HCEC 1CT (cell line): ENCODE measurements at places on chromosomes 1 and 21.

- DNase-seq: peak; percentile 16
Observed at GRCh38 chr21:46661211-46661625, 25.7 kb downstream of the PRMT2 start.

DNA sequence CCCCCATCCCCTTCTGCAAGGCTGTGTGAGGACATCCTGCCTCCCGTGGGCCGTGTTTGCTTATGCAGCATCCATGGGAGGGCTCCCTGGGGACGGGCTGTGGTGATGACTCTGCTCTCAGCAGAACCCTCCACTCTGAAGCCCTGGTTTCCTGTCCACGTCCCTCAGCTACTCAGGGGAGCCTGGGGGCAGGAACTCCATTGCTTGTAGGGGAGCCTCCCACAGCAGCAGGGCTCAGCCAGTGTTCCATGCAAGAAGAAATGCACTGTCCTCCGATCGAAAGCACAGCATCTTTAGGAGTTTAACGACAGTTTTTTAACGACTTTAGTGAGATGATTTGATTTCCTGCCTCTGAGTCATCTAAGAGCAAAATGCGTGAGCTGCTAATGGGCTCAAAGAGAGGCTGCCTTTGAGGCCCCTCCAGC is 8.3 kb upstream of the KCNAB2 start:
- DNase-seq: peak; percentile 3

DNA sequence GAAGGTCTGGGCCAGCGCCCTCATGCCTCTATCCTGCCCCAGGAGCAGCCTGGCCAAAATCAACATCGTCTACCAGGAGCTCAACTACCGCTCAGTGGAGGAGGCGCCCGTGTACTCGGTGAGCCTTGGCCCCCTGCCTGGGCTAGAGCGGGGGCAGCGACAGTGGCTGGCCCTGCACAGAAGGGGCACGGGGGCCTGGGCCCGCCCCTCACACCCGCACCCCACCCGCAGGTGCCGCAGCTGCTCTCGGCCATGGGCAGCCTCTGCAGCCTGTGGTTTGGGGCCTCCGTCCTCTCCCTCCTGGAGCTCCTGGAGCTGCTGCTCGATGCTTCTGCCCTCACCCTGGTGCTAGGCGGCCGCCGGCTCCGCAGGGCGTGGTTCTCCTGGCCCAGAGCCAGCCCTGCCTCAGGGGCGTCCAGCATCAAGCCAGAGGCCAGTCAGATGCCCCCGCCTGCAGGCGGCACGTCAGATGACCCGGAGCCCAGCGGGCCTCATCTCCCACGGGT is 10.8 kb downstream of the SCNN1D start:
- no peak for DNase-seq

DNA sequence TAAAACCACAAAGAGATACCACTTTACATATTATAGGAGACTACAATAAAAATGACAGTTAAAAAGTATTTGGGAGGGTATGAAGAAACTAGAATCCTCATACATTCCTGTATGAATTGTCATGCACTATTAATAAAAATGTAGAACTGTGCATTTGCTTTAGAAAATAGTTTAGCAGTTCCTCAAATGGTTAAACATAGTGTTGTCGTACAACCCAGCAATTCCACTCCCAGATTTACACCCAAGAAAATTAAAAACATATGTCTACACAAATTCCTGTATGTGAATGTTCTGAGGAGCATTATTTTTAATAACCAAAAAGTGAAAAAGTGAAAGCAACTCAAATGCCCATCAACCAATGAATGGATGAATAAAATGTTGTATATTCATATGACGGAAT is 23.1 kb upstream of the PDE4B start:
- DNase-seq: peak; percentile 69

DNA sequence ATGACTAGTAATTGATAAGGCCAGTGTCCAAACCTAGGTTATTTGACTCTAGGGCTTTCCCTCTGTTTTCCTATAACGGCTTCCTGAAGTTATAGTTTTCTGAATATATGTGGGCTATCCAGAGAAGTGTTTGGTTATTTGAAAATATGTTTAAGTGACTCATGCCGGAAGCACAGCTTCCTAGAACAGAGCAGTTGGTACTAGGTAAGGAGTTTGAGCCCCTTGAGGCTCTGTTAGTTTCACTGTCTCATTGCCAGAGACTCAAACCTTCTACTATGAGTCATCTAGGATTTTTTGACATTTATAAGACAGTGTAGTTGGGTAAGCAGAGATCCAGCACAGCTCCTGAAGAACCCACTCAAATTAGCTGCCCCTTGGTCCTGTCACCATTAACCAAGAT is 27.1 kb upstream of the LEPR start:
- DNase-seq: peak; percentile 39

- DNase-seq: peak; percentile 51
Observed at GRCh38 chr1:178098262-178098661, 4.4 kb downstream of the RASAL2 start.

DNA sequence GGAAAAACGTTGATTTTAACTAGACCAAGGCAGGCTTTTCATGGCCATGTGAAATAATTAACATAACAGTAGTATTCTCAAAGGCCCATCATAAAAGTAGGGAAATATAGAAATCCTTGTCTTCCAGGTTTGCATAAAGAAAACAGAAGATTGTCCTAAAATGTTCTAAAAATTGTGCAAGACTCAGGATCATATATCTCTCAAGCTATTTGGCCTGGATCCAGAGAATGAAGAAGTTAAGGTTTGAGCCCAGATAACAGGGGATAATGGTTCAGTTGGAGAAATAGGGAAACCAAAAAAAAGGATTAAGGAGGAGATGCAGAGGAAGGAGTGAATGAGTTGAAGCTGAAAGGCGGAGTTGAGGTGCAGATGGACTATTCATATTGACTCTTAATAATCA is 555.5 kb upstream of the NR5A2 start:
- peak; percentile 6 for DNase-seq

DNA sequence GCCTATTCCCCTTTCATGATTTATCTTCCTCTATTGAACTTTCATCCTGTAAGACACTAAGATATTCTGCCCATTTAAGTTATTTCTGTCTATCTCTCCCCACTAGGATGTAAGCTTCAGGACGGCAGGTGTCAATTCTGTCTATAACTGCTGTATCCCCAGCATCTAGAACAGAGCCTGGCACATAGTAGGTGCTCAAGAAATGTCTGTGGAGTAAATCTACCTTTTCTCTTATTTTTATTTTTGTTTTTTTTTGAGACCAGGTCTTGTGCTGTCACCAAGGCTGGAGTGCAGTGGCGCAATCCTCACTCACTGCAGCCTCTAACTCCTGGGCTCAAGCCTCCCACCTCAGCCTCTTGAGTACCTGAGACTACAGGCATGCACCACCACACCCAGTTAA is 5.6 kb downstream of the CD52 start:
- DNase-seq: no peak

- peak; percentile 59 for DNase-seq
Observed at GRCh38 chr1:59013276-59013927, 229.6 kb upstream of the JUN start.

DNA sequence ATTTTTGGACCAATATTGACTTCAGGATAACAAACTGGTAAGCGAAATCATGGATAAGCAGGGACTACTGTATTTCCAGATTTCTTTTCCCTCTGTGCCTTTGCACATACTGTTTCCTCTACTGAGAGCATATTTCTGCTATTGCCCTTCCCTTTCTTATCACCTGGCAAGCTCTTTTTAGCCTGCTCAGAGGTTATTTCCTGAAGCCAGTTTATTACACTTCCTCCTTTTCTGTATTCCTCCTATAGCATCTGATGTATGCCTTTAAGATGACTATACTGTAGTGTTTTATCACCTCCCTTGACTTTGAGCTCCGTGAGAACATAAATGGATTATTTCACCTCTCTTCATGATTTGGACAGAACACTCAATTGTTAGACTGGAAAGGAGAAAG is 49.0 kb downstream of the MAGI3 start:
- no peak for DNase-seq

DNA sequence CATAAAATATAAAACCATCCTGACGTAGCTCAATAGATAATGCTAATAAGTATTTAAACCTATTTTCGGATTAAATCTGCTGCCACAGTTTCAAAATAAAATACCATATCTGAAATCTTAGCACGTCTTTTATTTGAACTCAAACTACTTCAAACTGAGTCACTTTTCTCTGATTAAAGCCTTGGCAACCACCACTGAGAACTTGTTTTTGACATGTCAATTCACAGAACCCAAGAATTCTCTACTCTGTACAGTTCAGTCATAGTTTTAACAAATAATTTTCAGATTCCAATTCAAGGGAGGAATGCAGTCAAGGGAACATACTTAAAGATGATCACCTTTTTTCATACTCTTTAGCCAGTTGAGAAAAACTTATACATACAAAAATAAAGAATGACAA is 643.2 kb downstream of the KCNT2 start:
- DNase-seq: no peak

DNA sequence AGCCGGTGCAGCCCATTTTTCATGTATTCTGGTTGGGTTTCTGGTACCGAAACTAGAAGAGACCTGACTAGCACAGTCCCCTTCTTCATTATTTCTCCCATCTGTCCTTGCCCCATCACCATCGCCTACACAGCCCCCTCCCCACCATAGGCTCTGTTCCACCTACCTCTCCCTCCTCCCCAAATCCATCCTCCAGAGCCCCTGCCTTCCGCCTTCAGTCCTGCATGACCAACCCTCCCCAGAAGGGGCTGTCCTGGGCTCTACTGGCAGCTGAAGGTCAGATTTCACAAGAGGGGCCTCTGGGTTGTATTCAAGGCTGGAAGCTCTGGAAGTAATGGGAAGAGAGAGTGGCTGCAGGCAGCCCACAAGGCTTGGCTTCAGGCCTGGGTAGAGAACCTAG is 55.2 kb downstream of the SDC3 start:
- DNase-seq: no peak

- no peak for DNase-seq
Observed at GRCh38 chr1:13878451-13878850, 178.5 kb downstream of the PRDM2 start.

- no peak for DNase-seq
Observed at GRCh38 chr1:155478270-155478852, 84.2 kb downstream of the ASH1L start.

- peak; percentile 29 for DNase-seq
Observed at GRCh38 chr1:65309304-65310077, at the start of gene DNAJC6. DNAJC6 (plus strand) TSS chr1:65309543; CDS start chr1:65309746, 203 bp downstream.

GRCh38 chr1:155108296-155108695 is 19.4 kb upstream of the EFNA1 start:
- DNase-seq: no peak

DNA sequence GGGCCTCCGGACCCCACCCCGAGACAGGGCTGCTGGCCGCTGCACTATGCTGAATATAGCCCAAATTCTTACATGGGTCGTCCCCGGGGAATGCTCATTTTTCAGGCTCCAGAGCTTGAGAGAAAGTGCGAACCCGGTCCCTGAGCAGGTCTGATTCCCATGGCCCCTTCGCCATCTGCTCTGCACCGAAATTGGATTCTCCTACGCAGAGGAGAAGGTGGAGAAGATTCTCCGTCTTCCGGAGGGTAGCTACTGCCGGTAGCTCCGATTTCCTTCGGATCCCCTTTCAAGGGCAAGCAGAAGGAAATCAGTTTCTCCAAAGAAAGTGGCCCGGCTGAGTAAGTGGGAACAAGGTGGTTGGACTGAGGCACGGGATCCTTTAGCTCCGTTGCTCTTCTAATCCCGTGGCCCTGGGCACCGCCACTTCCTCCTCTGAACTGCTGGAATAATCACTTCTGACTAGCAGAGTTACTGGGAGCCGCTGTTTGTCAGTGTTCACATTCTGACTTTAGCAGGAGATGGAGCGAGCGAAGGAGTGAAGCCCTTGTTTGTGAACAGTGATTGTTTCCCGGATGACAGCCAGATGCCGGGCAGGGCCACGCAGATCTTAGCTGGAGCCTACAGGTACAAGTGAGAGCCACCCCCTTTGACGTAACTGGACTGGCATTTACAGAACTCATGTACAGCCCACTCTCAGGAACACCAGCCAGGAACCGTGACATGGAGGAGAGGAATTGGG is 1.1 kb upstream of the ZNF496 start:
- DNase-seq: peak; percentile 15

DNA sequence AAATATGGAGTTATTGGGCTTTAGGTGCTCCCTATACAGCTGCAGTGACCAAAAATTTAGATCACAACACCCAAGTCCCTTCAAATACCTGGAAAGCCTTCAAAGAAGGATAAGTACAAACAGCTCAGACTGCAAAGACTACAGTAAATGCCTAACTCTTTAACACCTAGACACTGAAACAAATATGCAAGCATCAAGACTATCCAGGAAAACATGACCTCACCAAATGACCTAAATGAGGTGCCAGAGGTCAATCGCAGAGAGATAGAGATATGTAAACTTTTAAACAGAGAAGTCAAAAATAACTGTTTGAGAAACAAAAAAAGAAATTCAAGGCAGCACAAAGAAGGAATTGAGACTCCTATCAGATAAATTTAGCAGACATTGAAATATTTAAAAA is 753.8 kb upstream of the B3GALT2 start:
- no peak for DNase-seq

DNA sequence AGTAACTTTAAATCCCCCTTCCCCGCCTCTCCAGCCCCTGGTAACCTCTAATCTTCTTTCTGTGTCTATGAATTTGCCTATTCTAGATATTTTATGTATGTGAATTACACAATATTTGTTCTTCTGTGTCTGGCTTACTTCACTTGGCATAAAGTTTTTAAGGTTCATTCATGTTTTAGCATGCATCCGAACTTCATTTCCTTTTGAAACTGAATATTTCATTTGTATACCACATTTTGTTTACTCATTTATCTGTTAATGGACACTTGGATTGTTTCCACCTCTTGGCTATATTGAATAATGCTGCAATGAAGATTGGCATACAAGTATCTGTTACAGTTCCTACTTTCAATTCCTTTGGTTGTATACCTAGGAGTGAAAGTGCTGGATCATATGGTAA is 205.3 kb downstream of the TM2D1 start:
- no peak for DNase-seq
